ENCODE measurements at places on chromosomes 11 and 22.

- DNase-seq = no peak
These were observed 22.3 kb upstream of the TMEM191C start for GRCh38 chr22:21444701-21445436.

GRCh38 chr22:37331034-37331428 is 48.7 kb downstream of the CYTH4 start:
- peak; percentile 82 for DNase-seq

DNA sequence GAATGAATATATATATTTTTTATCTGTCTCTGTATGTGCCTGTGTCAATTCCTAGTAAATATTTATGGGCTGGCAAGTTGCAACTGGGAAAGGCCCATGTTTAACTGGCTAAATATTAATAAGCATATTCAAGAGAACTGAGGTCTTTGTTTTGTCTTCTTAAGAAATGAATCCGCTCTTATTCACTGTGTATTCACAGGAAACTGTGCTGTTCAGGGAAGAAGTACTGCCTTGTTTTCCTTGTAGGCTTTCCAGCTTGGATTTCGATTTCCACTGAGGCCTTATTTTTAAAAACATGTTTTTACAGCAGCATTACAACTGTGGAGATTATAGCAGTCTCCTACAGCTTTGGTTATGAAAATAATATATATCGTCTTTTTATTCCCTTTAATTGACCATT is 64.7 kb downstream of the LDLRAD3 start:
- DNase-seq = peak; percentile 41

DNA sequence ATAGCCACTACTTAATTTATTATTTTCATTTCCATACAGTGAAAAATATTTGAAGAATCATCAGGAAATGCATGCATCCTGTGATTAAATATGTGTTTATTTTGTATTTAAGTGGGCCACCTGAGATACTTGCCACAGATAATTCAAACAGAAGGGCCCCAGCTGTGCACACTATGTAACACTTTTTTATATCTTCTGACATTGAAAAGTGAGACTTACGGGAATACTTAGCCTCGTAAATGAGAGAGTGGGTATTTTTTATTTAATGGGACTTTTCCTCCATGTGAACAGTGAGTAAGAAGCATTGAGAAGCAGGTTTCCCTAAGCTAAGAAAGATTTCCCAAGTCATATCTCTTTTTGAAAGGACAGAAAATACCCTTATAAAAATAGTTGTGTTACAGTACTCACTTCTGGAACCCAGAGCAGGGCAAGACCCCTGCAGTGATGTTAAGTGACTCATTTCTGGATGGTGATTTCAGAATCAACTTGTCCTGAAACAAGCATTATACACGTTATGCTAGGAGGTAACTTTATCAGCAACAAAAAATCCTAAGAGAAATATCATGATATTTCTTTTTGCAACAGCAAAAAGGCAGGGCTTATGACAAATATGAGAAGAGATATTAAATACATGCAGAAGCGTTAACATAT is 478.1 kb upstream of the CHORDC1 start:
- no peak for DNase-seq

GRCh38 chr22:30140414-30140813 is 60.1 kb downstream of the HORMAD2 start:
- DNase-seq = no peak

GRCh38 chr11:67638535-67639437 is 777 bp downstream of the TBX10 start:
- no peak for DNase-seq

- no peak for DNase-seq
These were observed 12.1 kb upstream of the ELFN2 start for GRCh38 chr22:37439347-37439746.

- DNase-seq = no peak
These were observed 46.7 kb downstream of the ABTB2 start for GRCh38 chr11:34311126-34311525.

DNA sequence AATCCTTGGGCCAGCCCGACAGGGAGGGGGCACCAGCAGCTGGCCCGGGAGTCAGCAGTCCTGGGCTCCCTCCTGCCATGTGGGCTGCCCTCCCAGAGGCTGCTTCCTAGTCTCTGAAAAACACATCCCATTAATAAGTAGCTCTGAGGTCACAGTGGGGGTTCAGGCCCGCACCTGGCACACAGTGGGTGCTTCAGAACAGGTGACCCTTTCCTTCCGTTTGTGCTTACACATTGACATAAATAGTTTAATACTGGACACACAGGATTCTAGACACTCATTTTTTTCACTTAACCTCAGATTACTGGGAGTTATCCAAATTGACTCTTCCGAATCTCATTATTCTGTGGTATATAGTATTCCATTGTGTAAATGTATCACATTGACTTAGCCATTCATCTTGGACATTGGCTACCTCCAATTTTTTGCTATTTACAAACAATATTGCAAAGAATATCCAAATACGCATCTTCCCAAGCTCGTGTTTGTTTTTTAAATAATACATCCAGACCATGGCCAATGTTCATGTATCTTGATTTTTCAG is 474 bp upstream of the CHADL start:
- DNase-seq = no peak

DNA sequence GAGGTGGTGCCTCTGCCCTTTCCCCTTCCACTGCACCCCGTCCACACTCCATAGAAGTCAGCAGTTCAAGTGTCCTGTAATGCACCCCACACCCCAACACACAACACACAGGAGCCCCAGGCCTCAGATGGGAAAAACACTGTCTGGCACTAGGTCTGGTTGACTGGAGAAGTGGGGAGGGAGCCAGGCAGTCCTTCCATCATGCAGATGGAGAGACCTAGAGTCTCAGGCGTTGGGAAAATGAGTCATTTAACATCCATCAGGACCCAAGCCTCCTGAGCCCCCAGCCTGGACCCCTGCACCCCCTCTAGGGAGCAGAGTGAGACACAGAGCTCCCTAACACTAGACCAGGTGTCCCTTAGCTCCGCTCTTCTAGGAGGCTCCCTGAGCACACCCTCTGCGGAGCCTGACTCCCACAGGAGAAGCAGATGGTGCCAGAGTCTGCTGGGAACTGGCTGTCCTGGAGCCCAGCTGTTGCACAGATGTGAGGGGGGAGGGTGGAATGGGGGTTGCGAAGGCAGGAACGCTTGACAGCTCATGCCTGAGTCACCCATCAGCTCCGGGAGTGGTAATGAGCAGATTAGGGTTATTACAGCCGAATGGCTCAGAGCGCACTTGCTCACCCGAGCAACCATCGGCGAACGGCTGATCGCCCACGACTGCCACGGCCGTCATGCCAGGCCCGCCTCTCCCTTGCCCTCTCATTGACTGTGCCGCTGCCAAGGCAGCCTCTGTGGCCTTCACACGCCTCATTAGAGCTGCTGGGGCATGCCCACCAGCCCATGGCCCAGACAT is 22.1 kb upstream of the SYT7 start:
- DNase-seq = peak; percentile 77

GRCh38 chr11:65662247-65662798 is 393 bp downstream of the RELA start:
- DNase-seq = no peak

GRCh38 chr11:132911186-132911585 is 621.1 kb downstream of the OPCML start:
- peak; percentile 81 for DNase-seq

GRCh38 chr11:134538742-134539141 is 126.7 kb upstream of the B3GAT1 start:
- DNase-seq = no peak

Measured in astrocyte of the hippocampus (primary cell).